ENCODE measurements at places on chromosomes 13 and 19.

GRCh38 chr19:38151242-38151641 is 72.8 kb downstream of the DPF1 start:
- peak; percentile 21 for DNase-seq

GRCh38 chr19:8167985-8168384 is 18.6 kb upstream of the FBN3 start:
- DNase-seq, result no peak

DNA sequence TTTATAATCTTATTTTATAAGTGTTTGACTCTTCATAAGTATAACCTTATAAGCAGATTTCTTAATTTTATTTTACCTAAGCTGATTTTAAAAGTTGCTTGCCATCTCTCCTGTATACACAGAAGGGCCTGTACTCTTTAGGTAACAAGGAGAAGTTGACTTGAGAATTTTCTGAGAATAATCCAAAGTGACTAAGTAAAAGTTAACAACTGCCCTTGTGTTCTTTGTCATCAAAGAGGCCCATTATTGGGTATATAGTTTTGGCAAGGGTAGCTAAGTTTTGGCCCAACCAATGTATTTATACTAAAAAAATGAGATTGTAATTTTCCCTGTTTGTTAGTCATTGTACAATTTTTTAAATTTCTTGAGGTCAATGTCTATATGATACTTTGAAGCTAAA is 3.2 kb downstream of the LCP1 start:
- no peak for DNase-seq

DNA sequence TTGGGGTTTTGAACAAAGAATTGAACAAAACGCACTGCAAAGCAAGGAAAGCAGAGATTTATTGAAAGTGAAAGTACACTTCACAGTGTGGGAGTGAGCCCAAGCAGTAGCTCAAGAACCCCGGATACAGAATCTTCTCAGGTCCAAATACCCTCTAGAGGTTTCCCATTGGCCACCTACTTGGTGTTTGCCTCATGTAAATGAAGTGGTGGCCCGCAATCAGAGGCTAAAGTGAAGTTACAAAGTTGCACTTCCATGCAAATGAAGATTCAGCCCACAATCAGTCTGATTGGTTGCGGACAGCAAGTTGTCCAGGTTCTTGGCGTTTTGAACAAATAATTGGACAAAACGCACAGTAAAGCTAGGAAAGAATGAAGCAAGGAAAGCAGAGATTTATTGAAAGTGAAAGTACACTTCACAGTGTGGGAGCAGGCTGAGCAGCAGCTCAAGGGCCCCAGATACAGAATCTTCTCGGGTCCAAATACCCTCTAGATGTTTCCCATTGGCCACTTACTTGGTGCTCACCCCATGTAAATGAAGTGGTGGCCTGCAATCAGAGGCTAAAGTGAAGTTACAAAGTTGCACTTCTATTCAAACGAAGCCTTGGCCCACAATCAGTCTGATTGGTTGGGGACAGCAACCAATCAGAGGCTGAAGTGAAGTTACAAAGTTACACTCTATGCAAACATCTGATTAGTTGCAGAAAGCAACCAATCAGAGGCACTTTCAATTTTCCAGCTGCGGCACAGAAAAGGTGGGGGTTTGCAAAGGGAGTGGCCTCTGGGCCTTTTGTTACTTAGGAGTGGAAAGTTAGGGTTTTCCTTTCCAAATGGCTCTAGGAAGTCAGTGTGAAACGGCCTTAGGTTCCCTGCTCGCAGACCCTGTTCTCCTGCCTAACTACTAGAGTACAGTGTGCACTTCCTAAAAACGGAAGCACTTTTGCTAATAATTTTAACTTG is 4.8 kb upstream of the TM9SF2 start:
- DNase-seq, result no peak

DNA sequence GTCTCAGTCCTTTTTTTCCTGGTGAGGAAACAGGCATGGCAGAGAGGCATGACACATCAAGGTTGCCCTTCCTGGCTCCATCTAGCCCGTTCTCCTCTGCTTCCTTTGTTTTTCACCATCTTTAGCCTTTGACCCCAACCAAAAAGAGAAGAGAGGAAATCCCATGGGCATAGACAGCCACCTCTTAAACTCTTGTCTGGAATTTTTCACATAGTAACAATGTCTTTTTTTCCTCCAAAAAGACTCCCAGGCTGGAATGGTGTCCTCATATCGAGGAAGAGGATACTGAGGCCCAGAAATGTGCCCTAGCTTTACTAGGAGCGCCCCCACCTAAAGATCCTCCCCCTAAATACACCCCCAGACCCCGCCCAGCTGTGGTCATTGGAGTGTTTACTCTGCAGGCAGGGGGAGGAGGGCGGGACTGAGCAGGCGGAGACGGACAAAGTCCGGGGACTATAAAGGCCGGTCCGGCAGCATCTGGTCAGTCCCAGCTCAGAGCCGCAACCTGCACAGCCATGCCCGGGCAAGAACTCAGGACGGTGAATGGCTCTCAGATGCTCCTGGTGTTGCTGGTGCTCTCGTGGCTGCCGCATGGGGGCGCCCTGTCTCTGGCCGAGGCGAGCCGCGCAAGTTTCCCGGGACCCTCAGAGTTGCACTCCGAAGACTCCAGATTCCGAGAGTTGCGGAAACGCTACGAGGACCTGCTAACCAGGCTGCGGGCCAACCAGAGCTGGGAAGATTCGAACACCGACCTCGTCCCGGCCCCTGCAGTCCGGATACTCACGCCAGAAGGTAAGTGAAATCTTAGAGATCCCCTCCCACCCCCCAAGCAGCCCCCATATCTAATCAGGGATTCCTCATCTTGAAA is at the start of gene GDF15:
TSS of gene GDF15 (plus strand) at position 484 of the 868 bp plus-strand sequence. CDS start at position 516, 32 bp downstream.
- no peak for DNase-seq

- no peak for DNase-seq
Observed at GRCh38 chr13:90416519-90416918, 931.0 kb upstream of the MIR17HG start.

GRCh38 chr19:28615966-28616365 is 597.0 kb downstream of the UQCRFS1 start:
- DNase-seq, result no peak

DNA sequence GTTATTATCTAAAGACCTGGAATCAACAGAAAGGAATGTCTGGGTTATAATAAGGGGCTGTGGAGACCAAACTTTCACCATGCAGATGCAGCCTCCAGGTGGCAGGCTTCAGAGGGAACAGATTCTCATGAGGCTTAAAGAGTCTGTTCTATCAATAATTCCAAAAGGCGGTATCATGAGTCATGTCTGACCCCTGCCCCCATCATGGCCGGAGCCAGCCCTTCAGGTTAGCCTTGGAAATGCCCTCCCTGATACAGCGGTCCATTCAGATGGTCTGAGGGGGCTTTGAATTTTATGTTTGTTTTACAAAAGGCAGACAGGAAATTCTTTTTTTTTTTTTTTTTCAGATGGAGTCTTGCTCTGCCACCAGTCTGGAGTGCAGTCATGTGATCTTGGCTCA is 21.7 kb upstream of the LAMP1 start:
- peak; percentile 16 for DNase-seq

- no peak for DNase-seq
Observed at GRCh38 chr19:46901701-46902401, 41.1 kb downstream of the ARHGAP35 start.

GRCh38 chr13:113535381-113535781 is 44.9 kb upstream of the DCUN1D2 start:
- no peak for DNase-seq

DNA sequence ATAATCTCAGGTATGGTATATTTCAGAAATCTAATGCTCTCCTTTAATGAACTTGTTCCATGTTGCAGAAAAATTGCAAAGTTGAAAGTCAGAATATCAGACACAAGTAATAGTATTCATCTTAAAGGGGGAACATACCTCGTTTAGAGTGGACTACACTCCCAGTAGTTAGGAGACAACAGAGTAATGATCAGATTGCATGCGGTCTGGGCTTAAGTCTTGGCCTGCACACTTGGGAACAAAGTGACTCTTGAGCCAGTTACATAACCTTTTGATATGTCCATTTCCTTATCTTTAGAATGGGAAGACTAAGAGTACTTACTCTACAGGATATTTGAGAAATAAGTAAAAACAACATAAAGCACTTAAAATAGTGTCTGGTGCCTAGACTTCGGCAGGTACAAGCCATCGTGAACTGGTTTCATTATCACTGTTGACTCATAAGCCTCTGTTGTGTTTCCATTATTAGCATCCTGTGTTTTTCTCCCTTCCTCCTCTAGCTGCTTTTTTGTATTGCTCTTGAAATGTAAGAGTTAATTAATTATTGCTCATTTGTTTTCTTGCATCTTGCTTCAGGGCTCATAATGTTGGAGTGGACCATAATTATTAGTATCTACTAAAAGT is 53.0 kb downstream of the DPY19L3 start:
- DNase-seq, result no peak

DNA sequence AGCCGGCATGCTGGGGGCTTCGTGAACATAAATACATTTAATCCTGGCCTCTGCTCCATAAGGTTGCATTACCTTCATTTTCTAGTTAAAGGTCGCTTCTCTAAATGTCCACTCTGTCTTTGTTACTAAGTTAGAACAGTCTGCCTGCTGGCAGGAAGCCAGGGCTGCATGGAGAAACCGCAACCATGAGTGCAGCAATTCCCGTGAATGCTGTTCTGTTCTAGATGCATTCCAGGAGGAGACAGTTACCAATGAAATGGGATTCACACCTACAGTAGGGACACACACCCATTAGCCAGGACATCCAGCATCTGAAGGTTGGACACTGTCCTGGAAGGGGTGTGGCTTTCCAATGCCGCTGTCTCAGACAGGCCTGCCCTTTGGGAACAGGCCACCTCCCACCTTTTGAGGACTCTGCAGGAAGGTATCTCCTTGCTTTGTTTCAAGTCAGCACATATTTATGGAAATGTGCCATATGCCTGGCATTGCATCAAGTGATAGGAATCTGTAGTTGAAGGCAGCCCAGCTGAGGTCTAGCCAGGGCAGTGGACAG is 129.7 kb downstream of the SLC7A1 start:
- DNase-seq, result no peak
